Fibroblast of gingiva (primary cell): ENCODE measurements at places on chromosomes 2 and 18.

GRCh38 chr2:146392186-146392585 lies 1452.6 kb upstream of the ACVR2A start:
- DNase-seq: no peak

DNA sequence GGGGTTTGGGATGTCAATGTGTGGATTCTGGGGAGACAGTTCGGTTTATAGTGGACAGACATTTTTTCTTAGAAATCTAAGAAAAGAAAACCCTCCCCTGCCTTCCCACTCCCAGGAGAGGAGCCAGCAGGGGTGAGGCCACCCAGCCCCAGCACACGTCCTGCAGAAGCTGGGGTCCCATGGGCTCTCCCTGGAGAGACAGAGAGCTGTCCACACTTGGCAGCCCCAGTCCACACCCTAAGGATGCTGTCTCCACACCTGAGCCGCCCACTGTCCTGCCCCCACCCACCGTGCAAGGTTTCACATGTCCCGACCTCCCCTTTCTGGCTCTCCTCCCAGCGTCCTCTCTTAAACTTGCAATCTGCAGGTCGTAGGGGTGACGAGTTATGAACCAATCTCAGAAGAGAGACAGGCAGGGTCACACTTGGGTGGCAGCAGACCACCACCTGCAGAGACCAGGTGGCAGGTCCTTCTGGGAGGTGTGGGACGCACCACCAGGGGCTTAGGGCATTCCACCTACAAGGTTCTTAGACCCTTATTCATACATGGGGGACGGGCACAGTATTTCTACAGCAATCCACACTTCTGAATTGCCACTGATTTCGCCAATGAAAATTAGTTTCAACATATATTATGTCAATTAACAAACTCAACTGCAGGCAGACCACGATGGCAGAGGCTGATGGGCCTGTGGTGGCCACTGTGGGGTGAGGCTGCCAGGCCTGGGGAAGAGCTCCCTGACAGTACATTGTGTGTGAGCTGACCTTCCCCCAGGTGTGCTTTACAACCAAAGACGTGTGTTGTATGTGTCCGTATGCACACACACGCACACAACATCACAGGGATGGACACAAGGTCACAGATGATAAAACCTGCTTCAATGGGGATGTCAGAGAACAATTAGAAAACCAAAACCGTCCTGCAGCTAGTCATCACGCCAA lies 158.5 kb downstream of the TPO start:
- DNase-seq: no peak

- DNase-seq: no peak
These were observed 132.9 kb upstream of the SH3BP4 start for GRCh38 chr2:234818937-234819336.

DNA sequence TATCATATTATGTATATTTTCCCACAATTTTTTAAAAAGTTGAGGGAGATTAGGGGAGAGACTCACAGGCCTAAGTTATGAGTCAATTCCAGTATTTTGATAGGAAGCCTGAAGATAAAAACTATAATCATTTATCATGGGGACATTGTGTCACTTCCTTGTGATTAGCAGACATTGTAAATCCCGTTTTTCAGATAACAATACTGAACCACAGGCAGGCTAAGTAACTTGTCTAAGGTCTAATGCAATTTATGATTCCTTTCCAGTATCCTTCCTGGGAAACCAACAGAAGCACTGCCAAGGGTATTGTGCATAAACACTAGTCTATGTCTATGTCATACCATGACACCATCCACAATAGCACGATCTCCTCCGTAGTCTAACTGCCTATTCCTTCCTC lies 235.2 kb upstream of the PIK3C3 start:
- DNase-seq: no peak

- DNase-seq: no peak
These were observed 15.6 kb downstream of the WDSUB1 start for GRCh38 chr2:159270744-159271379.

DNA sequence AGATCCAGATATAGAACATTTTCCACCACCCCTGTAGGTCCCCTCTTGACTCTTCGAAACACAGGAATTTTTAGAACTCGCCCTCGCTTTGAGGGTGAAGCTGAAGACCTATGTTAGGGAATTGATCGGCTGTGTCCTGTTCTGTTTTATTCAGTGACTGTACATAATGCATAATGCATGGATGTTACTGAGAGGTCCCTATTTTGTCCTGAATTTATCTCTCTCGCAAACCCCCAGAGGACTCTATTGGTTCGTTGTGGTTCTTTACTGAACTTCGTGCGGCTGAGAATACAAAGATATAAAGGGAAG lies 431 bp upstream of the EIF5B start:
- DNase-seq: no peak
